SK-MEL-5 (cell line): ENCODE measurements at places on chromosomes 12 and 14. TPM values are rescaled to one million over a fixed set of nuclear protein-coding genes. Genes with fewer than 3 reads are reported as not detected.

The LMNTD1 gene
- total RNA-seq: not detected in 2 replicates

DNA sequence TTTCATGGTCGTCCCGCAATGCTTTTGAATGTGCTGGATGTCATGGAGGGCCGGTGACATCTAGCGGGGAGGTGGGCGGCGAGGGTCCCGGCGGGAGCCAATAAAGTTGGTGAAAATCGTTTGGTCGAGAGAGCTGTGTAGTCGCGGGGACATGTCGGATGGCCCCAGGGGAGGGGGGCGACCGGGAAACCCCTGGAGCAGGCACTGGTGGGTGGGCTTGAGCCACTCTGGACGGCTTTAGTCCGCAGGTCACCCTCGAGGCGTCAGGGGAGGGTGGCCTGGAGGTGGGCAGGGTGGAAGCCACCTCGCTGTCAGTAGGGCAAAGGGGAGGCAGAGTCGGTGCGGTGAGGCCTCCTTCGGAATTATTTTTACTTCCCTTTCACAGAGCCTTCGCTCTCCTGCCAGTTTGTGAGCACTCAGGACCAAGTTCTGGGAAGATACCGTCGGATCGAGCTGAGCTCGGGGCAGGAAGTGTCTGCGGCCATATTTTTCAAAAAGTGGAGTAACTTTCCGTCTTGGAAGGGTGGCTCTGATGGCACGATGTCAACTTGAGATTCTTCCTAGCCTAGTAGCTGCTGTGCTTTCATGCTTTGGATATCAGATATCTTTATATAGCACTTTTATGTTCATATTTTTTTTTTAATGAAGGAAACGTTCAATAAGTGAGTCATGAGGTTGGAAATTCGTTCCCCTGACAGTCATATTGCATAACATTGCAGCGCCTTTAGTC, 28.2 kb downstream of the WBP11 start:
- DNase-seq: peak; percentile 35

- no peak for DNase-seq
Measured at GRCh38 chr12:1859643-1860042, 39.3 kb downstream of the LRTM2 start.

DNA sequence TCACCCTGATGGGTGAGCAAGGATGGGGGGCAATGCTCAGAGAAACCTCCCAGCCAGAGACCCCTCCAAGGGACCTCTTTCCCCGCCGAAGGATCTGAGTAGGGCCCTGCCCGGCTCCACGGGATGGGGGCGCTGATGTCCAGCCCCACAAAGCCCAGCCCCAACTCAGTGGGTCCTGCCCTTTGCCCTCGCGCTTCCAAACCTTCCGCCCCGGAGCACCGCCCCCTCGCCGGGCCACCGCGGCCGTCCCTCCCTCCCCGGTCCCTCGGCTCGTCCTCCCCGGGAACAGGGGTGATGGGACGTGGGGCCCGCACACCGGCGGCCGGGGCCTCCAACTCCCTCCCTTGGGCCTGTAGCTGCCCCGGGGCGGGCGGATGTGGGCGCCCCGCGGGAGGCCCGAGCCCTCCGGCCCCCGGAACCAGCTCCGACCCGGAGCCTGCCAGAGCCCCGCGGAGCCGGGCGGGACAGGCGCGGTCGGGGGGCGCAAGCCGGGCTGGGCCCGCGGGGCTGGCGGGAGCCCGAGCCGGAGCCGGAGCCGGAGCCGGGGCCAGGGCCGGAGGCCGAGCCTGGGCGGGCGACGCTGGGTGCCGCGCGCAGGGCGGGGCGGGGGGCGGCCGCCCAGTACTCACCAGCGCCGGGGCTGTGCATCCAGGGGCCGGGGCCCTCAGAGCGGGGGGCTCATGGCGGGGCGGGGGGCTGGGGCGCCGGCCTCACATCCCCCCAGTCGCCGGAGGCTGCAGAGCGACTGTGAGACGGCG, 386 bp downstream of the HDAC7 start:
- DNase-seq: peak; percentile 33

DNA sequence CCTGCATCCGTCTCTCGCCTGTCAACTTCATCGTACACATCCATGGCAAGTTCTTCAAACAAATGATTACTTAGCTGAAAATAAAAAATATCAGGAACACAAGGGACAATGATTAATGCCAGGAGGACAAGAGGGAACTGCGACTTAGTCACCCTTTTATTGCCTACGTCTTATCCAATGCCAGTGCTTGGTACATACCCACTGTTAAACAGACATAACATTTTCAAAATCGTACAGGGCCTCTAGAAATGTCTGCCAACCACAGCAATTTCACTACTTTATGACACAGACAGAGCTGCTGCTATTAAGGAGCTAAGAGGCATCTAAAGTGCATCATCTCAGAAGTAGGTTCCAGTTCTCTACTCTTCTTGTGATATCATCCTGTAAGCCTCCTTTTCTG, 34.6 kb downstream of the GIT2 start:
- no peak for DNase-seq

- DNase-seq: peak; percentile 66
Measured at GRCh38 chr14:40417777-40418401, 985.7 kb upstream of the FBXO33 start.

The KRT78 gene
- total RNA-seq: 0.34 TPM in 1 of 2 replicates, not detected in the other

GRCh38 chr12:117019866-117020265, 79.3 kb downstream of the TESC start:
- no peak for DNase-seq

DNA sequence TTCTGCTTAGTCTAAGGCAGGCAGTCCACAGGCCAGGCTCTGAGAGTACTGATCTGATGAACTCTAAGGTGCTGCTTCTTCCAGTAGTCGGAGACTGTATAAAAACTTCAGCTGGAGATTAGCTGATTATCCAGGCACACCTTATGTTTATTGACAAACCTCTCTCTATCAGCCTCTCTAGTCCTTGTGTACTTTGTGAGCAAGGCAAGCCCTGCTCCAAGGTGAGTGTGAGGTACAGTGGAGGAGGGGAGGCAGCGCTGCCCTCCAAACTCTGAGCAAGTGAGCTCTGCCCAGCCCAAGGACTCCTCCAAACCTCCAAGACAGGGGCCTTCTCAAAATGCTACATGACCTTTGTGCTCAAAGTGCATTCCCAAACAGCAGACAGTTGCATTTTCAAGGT, 95.9 kb upstream of the CDKN3 start:
- no peak for DNase-seq

The DUSP6 gene
- total RNA-seq: 222 and 229 TPM in 2 replicates

The KRT85 gene
- not detected in 2 replicates for total RNA-seq
